ENCODE measurements at places on chromosomes 4 and X.

GRCh38 chrX:70508296-70508911 lies 63.8 kb downstream of the DLG3 start:
- DNase-seq = peak; percentile 34

DNA sequence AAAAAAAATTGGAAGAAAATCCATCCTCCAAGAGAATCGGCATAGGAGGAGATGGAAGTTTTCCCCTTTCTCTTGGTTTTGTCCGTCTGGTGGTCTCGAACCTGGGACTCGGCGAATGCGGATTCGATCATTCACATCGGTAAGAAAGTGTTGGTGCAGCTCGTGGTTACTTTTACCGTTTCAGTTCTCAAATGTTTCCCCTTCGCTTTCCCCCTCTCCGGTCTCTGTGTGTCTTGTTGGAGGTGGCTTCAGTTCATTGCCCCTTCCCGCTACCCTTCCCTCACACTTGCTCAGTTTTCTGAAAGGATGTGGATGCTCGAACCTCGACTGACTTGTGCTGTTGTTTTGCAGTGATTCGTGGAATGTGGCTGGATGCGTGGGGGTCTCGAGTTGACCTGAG lies 840 bp downstream of the GRID2 start:
- no peak for DNase-seq

DNA sequence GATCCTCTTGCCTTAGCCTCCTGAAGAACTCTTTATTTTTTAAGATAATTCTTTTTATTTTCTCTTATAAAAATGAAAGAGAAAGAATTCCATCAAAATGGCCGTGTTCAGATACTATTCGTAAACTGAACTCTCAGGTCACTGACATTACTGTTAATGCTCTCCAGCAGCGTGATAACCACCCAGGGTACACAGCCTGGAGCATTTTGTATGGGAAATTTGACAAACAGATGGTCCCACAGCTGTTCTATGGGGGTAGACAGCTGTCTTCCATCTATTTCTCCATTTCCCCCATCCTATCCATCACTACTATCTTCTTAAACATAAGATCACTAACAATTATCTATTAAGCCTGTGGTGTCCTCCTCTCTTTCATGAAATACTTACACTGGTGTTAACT lies 47.8 kb downstream of the SYNPO2 start:
- no peak for DNase-seq

- peak; percentile 32 for DNase-seq
Observed at GRCh38 chr4:153489856-153490558, 23.8 kb downstream of the TMEM131L start.

- no peak for DNase-seq
Observed at GRCh38 chr4:56705334-56705733, 24.2 kb upstream of the HOPX start.

DNA sequence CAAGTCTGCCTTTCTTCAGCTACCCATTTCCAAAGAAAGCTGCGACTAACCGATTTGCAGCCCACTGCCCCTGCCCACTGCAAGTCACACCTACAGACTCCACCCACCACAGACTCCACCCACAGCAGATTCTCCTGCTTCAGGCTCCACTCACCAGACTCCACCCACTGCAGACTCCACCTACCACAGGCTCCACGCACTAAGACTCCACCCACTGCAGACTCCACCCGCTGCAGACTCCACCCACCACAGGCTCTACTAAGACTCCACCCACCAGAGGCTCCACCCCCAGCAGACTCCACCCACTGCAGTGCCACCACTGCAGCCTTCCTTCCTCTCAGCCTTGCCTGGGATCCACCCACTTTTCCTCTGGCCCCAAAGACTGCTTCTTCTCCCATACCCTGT lies 41.3 kb downstream of the ABLIM2 start:
- DNase-seq = no peak

- DNase-seq = no peak
Observed at GRCh38 chrX:39591099-39591498, 506.7 kb downstream of the BCOR start.

GRCh38 chr4:39732728-39733127 lies 34.8 kb downstream of the UBE2K start:
- DNase-seq = no peak

DNA sequence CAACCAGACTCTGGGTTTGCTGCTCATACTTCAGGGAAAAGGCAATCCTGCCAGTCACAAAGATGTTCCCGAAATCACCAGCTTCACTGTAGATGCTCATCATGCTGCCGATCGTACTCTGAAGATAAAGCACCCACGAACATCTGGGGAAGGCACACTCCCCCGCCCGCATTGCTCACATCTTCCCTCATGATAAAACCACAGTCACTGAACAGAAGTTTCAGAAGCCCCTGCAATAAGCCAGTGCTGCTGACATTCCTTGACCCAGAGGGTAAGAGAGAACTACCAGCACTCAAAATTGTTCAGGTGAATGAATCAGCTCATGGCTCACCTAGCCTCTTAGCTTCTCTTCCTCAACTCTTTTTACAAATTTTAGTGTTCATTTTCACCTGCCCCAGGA lies 43.1 kb downstream of the SRPX2 start:
- no peak for DNase-seq

- no peak for DNase-seq
Observed at GRCh38 chrX:121191779-121192178, 144.4 kb downstream of the GLUD2 start.

DNA sequence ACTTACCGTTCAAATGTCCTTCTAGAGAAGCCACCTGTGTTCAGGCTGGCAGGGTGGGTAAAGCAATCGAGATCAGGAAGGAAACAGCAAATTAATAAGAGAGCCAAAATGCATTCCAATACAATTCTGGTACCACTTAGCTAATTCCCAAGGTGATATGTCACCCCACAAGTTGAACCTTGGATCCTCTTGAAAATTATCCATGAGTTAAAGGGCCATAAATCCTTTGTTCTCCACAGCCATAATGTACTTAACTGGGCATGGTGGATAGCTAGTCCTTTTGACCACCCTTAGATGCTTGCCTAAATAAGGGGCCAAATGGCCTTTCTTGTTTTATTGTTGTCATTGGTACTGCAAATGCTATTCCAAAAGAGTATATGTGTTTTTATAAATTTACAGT lies 2.0 kb downstream of the TNMD start:
- DNase-seq = no peak

DNA sequence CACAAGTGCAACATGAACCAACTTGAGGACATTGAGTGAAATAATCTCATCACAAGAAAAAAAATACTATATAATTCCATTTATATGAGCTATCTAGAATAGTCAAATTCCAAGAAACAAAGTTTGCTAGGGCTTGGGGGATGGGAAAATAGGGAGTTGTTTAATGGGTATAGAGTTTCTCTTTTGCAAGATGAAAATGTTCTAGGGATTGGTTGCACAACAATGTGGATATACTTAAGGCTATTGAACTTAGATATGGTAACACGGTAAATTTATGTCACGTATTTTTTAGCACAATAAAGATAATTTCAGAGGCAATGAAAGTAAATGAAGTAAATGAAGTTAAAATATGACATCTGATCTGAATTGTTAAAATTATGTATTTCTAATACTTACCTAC lies 7.9 kb downstream of the MFSD8 start:
- DNase-seq = no peak

DNA sequence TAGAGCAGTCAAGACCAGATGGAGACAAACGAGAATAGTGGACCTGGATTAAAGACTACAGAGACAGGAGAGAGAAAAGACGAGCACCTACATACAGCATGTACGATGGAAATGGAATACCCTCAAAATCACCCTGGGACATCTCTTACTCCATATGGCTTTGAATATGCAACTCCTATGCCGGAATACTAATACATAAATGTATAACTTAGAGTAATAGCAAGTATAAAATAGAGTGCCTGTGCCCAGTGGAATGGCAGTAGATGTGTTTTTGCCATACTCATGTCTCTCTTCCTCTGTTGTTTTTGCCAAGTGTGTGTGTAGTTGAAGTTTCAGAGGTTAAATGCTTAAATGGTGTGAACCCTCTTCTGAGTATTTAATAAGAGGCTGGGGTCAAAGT lies 39.8 kb upstream of the LIMCH1 start:
- DNase-seq = no peak

DNA sequence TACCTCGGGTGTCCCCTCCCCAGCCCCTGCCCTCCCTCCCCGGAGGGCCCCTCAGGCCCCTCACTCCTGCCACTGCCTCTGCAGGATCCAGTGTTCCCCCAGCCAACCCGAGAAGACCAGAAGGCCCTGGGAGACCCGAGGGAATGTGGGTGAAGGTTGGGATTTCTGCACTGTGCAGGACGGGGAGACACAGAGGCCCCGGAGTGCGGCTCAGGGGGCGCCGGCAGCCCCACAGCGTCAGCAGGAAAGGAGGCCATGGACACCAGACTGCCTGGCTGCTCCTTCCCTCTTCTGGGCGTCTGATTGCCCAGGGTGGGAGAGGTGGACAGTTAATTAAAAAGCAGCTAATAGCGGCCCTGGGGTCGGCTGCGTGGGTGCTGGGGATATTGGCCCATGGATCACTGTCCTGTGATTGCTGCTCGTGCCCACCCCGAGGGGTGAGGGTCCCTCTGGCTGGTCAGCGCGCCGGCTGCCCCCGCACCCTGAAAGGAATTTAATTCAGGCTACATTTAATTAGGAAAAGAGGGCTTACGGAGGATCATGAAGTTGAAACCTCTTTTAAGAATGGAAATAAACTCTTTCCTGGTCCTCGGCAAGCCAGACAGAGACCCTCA lies 57.8 kb upstream of the NKX1-1 start:
- DNase-seq = no peak

- DNase-seq = no peak
Observed at GRCh38 chr4:42119886-42120285, 32.6 kb downstream of the BEND4 start.

- no peak for DNase-seq
Observed at GRCh38 chr4:32890398-32890797, 2170.2 kb downstream of the PCDH7 start.

DNA sequence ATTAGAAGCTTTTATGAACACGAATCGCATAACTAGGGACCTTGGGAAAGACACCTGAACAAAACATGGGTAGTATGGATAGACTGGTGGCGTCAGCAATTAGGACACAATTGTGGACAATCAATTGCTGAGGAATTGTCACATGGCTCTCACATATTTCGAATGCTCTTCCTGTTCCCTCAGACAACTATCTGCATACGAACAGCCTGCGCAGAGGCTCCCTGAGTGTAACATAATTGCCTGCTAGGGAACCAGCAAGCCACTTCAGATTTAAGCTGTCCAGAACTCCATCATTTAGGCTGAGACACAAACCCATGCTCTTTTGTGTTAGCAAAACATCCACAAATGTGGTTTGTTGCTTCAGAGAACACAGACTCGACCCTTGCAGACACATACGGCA lies 160.8 kb downstream of the MGST2 start:
- no peak for DNase-seq

DNA sequence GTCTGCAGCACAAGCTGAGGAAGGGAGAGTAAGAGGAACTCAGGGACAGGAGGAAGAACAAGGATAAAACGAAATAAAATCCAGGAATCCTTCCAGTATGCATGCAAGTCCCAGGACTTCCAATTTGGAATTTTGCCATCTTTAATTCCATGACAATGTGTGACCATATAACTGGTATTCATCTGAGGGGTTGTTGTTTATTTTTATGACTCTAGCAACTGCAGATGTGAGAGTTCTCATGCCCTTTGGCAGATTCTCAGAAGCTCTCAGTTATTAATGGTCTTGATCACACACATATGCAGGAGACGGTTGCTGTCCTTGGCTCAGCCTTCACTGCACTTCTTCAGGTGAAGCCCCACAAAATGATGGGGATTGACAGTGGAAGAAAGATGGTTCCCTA lies 148.2 kb downstream of the SMIM20 start:
- DNase-seq = no peak

- no peak for DNase-seq
Observed at GRCh38 chrX:97234471-97235081, 350.9 kb downstream of the RPA4 start.

DNA sequence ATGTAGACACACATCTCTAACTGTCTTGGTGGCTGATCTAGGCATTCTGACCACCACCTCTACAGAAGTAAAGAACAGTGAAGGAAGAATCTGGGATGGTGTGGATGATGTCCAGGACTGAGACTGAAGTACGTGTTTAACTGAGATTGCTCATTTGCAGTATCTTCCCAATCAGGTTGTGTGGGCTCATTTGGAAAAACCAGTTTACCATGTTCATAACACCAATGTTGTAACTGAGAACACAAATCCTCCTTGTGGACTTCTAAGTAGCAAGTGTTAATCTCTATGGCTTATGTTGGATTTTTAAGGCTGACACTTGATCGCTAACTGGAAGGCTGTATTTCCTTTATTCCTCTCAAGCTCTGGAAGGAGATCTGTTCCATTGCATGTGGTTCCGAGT lies 144.7 kb downstream of the ZNF518B start:
- DNase-seq = no peak

GRCh38 chr4:15676899-15677298 lies 4.7 kb upstream of the FAM200B start:
- no peak for DNase-seq

- DNase-seq = no peak
Observed at GRCh38 chr4:8149664-8150063, 8.9 kb downstream of the ABLIM2 start.

DNA sequence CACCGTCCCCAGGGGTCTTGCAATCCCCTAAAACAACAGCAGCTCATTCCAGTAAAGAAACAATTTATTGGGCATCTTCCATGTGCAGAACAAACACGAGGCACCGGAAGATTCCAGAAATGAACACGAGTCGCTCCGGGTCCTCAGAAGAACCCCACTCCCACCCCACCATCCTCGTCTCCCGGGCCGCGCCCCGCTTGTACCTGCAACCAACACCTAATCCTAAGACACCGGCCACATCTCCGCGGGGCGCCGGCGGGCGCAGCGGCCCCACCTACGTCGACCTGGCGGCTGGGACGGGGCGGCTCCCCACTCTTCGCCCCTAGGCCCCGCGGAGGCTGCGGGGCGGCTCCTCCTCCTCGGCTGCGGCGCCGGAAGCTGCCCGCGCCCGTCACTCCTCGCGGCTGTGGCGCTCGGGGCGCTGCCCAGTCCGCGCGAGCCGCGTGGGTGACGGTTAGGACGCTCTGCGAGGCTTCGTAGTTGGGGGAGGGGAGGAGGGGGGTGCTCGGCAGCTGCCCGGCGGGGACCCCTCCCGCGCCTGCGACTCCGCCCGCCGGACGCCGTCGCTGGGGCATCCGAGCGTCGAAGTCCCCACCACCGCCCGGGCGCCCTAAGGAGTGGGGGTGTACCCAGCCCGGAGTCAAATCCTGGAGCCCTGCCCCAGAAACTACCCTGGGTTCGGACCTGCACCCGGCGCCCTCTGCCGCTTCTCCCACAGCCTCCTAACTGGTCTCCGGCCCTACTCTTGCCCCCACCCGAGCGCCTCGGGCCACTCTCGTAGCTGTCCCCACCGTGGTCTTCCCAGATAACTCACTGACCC lies at the start of gene CCDC158:
Gene CCDC158, minus strand, starts transcription at position 380 of the 820 bp plus-strand sequence. CDS start 17,934 bp downstream, outside the sequence.
- no peak for DNase-seq

- peak; percentile 34 for DNase-seq
Observed at GRCh38 chrX:9788911-9789310, 2.7 kb downstream of the SHROOM2 start.
